ENCODE measurements at places on chromosomes 1 and 21. TPM values are rescaled to one million over a fixed set of nuclear protein-coding genes. Genes with fewer than 3 reads are reported as not detected.
A peak's percentile ranks its signal among the peaks of the same experiment; 100 is the strongest.

Gene SSR2
- polyA plus RNA-seq, result 287 TPM

DNA sequence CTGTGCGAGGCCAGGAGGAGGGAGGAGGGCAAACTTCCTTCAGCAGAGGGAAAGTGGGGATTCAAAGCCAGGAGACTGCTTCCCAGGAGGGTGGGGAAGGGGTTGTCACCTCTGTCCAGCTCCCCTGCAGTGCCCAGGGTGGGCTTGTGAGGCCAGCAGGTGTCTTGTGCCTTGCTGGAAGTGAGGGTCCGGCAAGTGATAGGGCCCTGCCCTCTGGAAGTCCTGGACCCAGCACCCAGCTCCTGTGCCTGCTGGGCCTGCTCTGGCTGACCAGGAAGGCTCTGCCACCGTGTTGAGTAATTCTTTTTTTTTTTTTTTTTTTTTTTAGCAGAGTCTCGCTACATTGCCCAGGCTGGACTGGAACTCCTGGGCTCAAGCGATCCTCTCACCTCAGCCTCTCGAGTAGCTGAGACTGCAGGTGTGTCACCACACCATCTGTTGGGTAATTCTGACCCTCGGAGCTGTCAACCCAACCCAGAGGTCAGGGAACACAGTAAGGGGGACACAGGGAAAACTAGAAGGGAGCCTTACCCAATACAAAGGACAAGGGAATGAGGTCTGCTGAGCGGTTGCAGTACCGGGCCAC, 1.0 kb downstream of the BEST4 start:
- H3K4me1 ChIP-seq, result peaks cover 11% of the 10 kb centered on the region
- H3K27me3 ChIP-seq, result no peaks in the 10 kb centered on the region
- H3K4me3 ChIP-seq, result no peak overlapping the region
- H3K27ac ChIP-seq, result no peak overlapping the region

DNA sequence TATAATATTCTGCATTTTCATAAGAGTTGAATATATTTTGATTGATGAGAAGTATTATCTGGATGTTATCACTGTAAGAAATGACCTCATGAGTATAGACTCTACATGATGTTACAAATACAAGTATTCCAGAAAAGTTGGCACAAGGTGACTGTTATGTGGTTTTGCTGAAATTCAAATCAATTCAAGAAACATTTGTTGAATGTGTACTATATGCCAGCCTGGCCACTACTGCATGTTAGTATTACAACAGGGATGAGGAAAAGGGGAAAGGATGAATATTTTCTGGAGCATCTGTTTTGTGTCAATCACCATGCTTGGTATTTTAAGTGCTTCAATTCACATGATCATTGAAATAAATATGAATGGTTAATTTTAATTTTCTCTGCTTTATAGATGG, 250.9 kb upstream of the PBX1 start:
- H3K36me3 ChIP-seq, result no peaks in the 10 kb centered on the region
- H3K4me1 ChIP-seq, result no peaks in the 10 kb centered on the region
- no peak overlapping the region for H3K4me3 ChIP-seq
- no peak overlapping the region for H3K27ac ChIP-seq
- no peaks in the 10 kb centered on the region for H3K27me3 ChIP-seq

- peak; percentile 82 for DNase-seq
- H3K36me3 ChIP-seq, result no peaks in the 10 kb centered on the region
- H3K4me1 ChIP-seq, result peaks cover 10% of the 10 kb centered on the region
- no peaks in the 10 kb centered on the region for H3K27me3 ChIP-seq
Observed at GRCh38 chr1:109466452-109467300, at the start of gene SYPL2. SYPL2 (plus strand) TSS chr1:109466546; CDS start chr1:109466844, 298 bp downstream.

DNA sequence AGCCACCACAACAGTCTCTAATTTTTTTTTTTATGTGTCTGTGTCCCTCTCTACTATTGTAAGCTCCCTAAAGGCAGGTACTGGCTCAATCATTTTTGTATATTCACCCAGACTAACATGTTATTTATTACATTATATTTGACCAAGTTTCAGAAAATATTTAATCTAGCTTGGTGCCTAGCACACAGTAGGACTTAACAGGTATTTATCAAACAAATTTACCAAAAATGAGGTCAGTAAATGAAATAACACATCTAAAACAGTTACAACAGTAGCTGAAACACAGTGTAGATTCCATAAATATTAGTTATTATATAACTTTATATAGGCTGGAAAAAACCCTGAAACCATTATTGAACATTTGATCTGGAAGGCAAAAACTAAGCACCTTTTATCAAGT, 2.7 kb downstream of the NRDC start:
- no peaks in the 10 kb centered on the region for H3K27me3 ChIP-seq
- no peaks in the 10 kb centered on the region for H3K36me3 ChIP-seq
- H3K4me1 ChIP-seq, result peaks cover 18% of the 10 kb centered on the region
- no peak overlapping the region for H3K4me3 ChIP-seq
- DNase-seq, result no peak

- no peak overlapping the region for H3K4me3 ChIP-seq
- no peak for DNase-seq
Observed at GRCh38 chr1:4353090-4353856, 301.1 kb upstream of the AJAP1 start.

GRCh38 chr1:48794816-48795215, 18.1 kb upstream of the BEND5 start:
- H3K36me3 ChIP-seq, result no peaks in the 10 kb centered on the region
- H3K27me3 ChIP-seq, result no peaks in the 10 kb centered on the region
- H3K4me3 ChIP-seq, result no peak overlapping the region
- H3K4me1 ChIP-seq, result no peaks in the 10 kb centered on the region
- H3K27ac ChIP-seq, result no peak overlapping the region

- H3K4me1 ChIP-seq, result peaks cover 11% of the 10 kb centered on the region
- H3K27me3 ChIP-seq, result no peaks in the 10 kb centered on the region
- no peaks in the 10 kb centered on the region for H3K36me3 ChIP-seq
- no peak overlapping the region for H3K4me3 ChIP-seq
- DNase-seq, result no peak
Observed at GRCh38 chr1:225523263-225523950, 95.6 kb upstream of the LBR start.

- H3K4me1 ChIP-seq, result no peaks in the 10 kb centered on the region
- no peaks in the 10 kb centered on the region for H3K36me3 ChIP-seq
- peaks cover 4% of the 10 kb centered on the region for H3K27me3 ChIP-seq
Observed at GRCh38 chr1:209565759-209566678, 17.5 kb upstream of the CAMK1G start.

GRCh38 chr1:187306710-187307415, 478.1 kb downstream of the PLA2G4A start:
- H3K4me3 ChIP-seq, result no peak overlapping the region
- H3K27ac ChIP-seq, result no peak overlapping the region
- no peaks in the 10 kb centered on the region for H3K27me3 ChIP-seq
- H3K36me3 ChIP-seq, result no peaks in the 10 kb centered on the region

- no peak overlapping the region for H3K27ac ChIP-seq
- no peaks in the 10 kb centered on the region for H3K36me3 ChIP-seq
- H3K4me3 ChIP-seq, result no peak overlapping the region
- DNase-seq, result no peak
- H3K4me1 ChIP-seq, result no peaks in the 10 kb centered on the region
Observed at GRCh38 chr1:115545096-115545720, 96.6 kb upstream of the VANGL1 start.

All from adrenal gland (tissue), 19 donors.